Gastrocnemius medialis (tissue), 4 donors: ENCODE measurements at places on chromosomes 6 and 20. TPM values are rescaled to one million over a fixed set of nuclear protein-coding genes. Genes with fewer than 3 reads are reported as not detected.

- DNase-seq = no peak
- H3K36me3 ChIP-seq = no peaks in the 10 kb centered on the region
- no peaks in the 10 kb centered on the region for H3K27me3 ChIP-seq
- H3K4me1 ChIP-seq = no peaks in the 10 kb centered on the region
- no peak overlapping the region for H3K4me3 ChIP-seq
- H3K27ac ChIP-seq = no peak overlapping the region
Measured at GRCh38 chr6:19382676-19383075, 454.5 kb upstream of the ID4 start.

GRCh38 chr6:38113825-38114576, 294.5 kb downstream of the ZFAND3 start:
- no peak overlapping the region for H3K27ac ChIP-seq
- H3K36me3 ChIP-seq = no peaks in the 10 kb centered on the region
- H3K4me3 ChIP-seq = no peak overlapping the region
- H3K4me1 ChIP-seq = peaks cover 21% of the 10 kb centered on the region
- no peaks in the 10 kb centered on the region for H3K27me3 ChIP-seq

DNA sequence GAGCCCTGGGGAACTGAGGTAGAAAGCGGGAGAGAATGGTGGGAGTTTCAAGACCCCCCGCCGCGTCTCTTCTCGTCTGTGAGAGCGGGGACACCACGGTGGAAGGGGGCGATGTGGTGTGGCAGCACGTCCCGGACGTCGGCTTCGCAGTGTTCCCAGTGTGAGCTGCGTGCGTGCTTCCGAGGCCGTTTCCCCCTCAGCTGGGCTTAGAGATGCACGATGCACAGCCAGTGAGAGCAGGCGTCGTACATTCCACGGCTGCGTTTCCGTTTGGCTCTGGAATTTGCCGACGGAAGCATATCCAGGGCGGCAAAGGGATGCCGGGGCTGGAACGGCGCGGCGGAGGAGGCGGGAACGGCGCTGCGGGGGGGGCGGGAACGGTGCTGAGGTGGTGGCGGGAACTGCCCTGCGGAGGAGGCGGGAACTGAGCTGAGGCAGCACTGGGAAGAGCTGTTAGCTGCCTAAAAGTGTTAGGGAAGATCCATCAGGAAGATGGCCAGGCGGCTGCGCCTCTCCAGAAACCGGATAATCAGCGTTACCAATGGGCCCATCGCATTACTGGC, 37.7 kb downstream of the KIF25 start:
- DNase-seq = no peak
- peak overlapping the region; percentile 27 for H3K4me3 ChIP-seq
- peak overlapping the region; percentile 67 for H3K27ac ChIP-seq
- peaks cover 24% of the 10 kb centered on the region for H3K4me1 ChIP-seq
- H3K36me3 ChIP-seq = no peaks in the 10 kb centered on the region
- H3K27me3 ChIP-seq = peaks cover 6% of the 10 kb centered on the region

DNA sequence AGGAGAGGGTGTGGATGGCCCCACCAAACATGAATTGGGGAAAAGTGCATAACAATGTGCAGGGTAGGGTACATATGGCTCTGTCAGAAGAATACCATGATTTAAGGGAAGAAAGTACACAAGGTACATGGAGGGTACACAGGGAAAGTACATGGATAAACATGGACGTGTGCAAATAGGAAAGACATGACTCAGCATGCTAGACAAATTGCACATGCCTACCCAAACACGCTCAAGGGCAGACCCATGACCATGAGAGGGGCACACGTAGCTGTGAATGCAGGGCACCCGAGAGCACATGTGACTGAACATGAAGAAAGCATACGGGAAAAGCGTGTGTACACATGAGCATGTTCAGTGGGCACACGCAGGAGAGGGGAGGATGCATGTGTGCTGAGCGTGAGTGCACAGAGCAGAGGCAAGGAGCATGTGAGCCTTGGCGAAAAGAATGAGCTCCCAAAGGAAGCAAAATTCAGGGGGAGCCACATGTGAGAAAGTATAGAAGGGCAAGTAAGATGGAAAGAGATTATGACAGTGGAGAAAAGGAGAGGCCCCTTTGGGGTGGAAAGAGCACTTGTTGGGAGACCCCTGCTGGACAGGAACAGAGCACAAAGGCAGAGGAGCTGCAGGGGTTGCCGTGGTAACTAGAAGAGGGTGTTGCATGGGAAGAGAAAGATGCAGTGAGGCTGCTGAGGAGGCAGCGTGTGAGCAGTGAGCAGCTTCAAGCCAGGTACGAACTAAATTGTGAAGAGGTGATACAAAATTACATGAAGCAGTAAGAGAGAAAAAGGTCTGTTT, 17.8 kb downstream of the OR2H2 start:
- DNase-seq = no peak
- H3K4me1 ChIP-seq = no peaks in the 10 kb centered on the region
- no peak overlapping the region for H3K4me3 ChIP-seq
- H3K36me3 ChIP-seq = no peaks in the 10 kb centered on the region
- H3K27ac ChIP-seq = no peak overlapping the region

DNA sequence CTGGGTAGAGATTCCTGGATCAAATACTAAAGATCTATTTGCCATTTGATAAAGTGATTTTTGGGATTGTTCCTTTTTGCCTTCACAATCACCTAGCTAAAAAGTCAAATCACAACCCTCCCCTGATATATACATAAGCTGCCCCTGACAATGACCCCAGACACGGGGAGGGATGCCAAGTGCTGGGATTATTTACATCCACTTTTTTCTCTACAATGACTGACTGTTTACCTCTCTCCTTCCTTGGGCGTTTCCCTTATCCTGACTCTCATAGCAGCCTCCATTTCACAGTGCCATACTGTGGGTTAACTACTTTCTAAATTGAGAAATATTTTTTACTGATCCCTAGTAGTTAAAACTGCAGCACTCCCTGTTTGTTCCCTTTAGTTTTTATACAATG, 150.8 kb upstream of the TMEM170B start:
- no peaks in the 10 kb centered on the region for H3K36me3 ChIP-seq
- DNase-seq = no peak
- no peaks in the 10 kb centered on the region for H3K4me1 ChIP-seq
- H3K4me3 ChIP-seq = no peak overlapping the region

DNA sequence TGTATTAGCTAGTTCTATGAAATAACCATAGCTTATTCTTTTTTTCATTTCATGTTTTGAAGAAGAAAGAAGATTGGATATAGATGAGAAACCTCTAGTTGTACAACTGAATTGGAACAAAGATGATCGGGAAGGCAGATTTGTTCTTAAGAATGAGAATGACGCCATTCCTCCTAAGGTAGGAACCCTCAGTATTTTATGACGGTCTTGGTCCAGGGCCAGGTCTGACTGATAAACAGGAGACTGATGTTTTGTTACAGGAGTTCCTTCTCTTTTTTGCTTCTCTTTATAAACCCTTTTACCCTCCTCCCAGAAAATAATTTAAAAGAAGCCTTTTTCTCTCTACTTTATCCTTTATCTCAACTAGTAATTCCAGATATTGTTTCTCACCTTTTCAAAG, 43.6 kb downstream of the AFDN start:
- H3K4me3 ChIP-seq = no peak overlapping the region
- H3K4me1 ChIP-seq = no peaks in the 10 kb centered on the region
- DNase-seq = no peak
- no peak overlapping the region for H3K27ac ChIP-seq
- no peaks in the 10 kb centered on the region for H3K27me3 ChIP-seq

GRCh38 chr6:3079682-3080081, 11.4 kb downstream of the RIPK1 start:
- no peak for DNase-seq
- no peak overlapping the region for H3K27ac ChIP-seq
- peaks cover 7% of the 10 kb centered on the region for H3K4me1 ChIP-seq
- H3K4me3 ChIP-seq = no peak overlapping the region

REM1 gene
- total RNA-seq = 0.87 TPM

DNA sequence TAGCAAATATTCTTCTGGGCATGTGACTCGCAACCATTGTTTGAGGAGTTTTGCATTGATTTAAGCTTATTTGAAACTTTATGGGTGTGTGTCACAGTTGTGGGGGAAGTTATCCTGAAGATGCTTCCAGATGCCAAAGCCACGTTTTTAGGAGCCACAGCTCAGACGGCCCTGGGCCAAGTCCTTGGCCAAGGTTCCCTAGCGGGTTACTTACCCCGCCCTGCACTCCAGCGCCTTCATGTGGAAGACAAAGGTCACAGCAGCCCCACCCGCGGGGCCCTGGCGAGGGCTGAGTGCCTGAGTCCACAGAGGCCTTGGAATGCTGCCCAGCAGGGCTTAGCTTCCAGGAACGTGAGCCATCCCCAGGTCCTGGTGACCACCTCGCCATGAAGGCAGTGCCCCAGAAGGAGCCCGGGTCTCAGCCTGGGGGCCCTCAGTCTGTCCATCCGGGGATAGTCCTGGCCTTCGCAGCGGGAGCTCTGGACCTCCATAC, 308.3 kb downstream of the CDH4 start:
- H3K4me3 ChIP-seq = no peak overlapping the region
- no peaks in the 10 kb centered on the region for H3K4me1 ChIP-seq
- no peaks in the 10 kb centered on the region for H3K36me3 ChIP-seq

DDO gene
- 1.8 TPM for total RNA-seq

B3GAT2 gene
- not detected for total RNA-seq

DNA sequence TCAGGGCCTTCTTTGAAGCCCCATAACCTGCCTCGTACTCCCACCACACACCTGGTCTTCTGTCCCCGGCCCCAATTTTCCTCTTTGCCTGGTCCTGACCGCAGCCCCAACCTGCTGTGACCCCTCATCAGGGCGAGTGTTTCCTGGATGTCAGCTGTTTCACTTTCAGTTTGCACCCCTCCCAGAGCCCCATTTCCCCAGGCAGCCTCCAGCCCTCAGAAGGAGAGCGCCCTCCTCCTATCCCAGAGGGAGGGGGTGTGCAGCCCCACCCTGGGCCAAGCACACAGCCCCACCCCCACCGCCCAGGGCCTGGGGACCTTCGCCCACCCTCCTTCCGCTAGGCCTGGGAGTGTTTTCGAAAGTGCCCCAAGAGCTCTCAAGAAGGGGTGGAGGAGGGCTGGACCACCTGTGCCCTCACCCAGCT, 1.5 kb downstream of the BAK1 start:
- DNase-seq = no peak
- H3K27ac ChIP-seq = peak overlapping the region; percentile 87
- H3K27me3 ChIP-seq = no peaks in the 10 kb centered on the region
- peak overlapping the region; percentile 84 for H3K4me3 ChIP-seq
- H3K36me3 ChIP-seq = no peaks in the 10 kb centered on the region

CST4 gene
- not detected for total RNA-seq

THEMIS gene
- not detected for total RNA-seq

DNA sequence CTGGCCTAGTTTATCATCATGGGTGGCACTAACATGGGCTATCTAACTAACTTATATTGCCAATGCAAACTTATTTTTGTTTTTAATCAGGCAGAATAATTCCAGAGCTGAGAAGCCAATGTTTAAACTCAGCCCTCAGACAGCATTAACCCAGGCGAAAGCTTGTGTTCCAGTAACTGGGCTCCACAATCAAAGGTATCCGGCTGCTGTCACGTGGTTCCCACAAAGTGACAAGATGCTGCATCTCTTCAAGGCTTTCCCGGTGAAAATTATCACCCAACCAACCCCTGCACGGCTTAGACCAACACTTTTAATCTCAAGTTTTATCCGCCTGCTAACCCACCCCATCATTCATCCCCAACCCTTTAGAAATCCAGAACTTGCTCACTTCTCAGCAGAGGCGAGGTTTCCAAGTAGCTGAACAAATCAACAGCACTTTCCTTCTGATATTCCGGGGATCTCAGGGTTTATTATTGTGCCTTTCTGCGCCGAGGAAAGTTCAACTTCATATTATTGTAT, 885 bp downstream of the MTCL3 start:
- peaks cover 45% of the 10 kb centered on the region for H3K27me3 ChIP-seq
- no peaks in the 10 kb centered on the region for H3K36me3 ChIP-seq

ELOVL2 gene
- 0.07 TPM for total RNA-seq

GRCh38 chr6:37460805-37461204, 27.8 kb downstream of the CMTR1 start:
- H3K27ac ChIP-seq = no peak overlapping the region
- peaks cover 66% of the 10 kb centered on the region for H3K36me3 ChIP-seq
- no peak overlapping the region for H3K4me3 ChIP-seq
- DNase-seq = no peak

GRCh38 chr20:51586005-51586440, 43.5 kb upstream of the NFATC2 start:
- no peaks in the 10 kb centered on the region for H3K36me3 ChIP-seq
- no peak for DNase-seq
- no peak overlapping the region for H3K27ac ChIP-seq
- H3K27me3 ChIP-seq = no peaks in the 10 kb centered on the region
- H3K4me1 ChIP-seq = no peaks in the 10 kb centered on the region
- no peak overlapping the region for H3K4me3 ChIP-seq

GRCh38 chr20:36579996-36580545, 6.7 kb downstream of the TGIF2 start:
- H3K27ac ChIP-seq = no peak overlapping the region
- no peaks in the 10 kb centered on the region for H3K36me3 ChIP-seq
- peaks cover 5% of the 10 kb centered on the region for H3K4me1 ChIP-seq

CST9 gene
- not detected for total RNA-seq

DNA sequence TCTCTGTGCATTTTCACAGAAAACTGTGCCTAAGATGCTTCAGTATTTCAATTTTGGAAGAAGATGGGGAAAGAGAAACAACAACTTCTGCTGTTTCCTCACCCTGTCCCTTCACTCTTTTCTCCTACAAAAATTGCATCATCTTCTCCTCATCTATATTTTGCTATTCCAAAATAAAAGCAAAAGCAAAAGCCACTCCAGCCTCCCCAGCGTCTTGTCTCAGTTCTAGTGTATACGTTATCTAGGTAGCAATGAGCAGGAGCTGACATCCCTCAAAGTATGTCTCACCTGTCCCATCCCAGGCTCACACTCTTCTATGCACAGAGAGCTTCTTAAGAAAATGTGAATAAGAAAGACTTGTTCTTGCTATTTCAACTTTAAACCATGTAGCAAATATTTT, 163.8 kb upstream of the TAB2 start:
- no peak for DNase-seq
- H3K36me3 ChIP-seq = no peaks in the 10 kb centered on the region
- no peak overlapping the region for H3K4me3 ChIP-seq
- no peaks in the 10 kb centered on the region for H3K4me1 ChIP-seq
- H3K27me3 ChIP-seq = no peaks in the 10 kb centered on the region
